Pericardium fibroblast (primary cell): ENCODE measurements at places on chromosomes 5 and 9. TPM values are rescaled to one million over a fixed set of nuclear protein-coding genes. Genes with fewer than 3 reads are reported as not detected.

Gene PCDHGB1
- 0.82 and 0.94 TPM in 2 replicates for total RNA-seq

Gene HTR4
- total RNA-seq, result not detected in 2 replicates

Gene PCDHA9
- total RNA-seq, result not detected in 2 replicates

Gene ZNF366
- 0.51 TPM in 1 of 2 replicates, not detected in the other for total RNA-seq

Gene CMYA5
- 0.23 and 0.94 TPM in 2 replicates for total RNA-seq

Gene PCSK1
- 1.4 TPM in 1 of 2 replicates, not detected in the other for total RNA-seq

Gene NR6A1
- total RNA-seq, result 0.23 and 0.68 TPM in 2 replicates

Gene GABRP
- total RNA-seq, result not detected in 2 replicates

Gene SPINK6
- total RNA-seq, result not detected in 2 replicates

Gene NUDT2
- 20.9 and 27.3 TPM in 2 replicates for total RNA-seq

Gene CACFD1
- 7.7 and 13.1 TPM in 2 replicates for total RNA-seq

Gene PURA
- total RNA-seq, result 7.0 and 8.0 TPM in 2 replicates

Gene TXNDC8
- total RNA-seq, result not detected in 2 replicates

Gene LIX1
- not detected in 2 replicates for total RNA-seq

Gene FAM81B
- not detected in 2 replicates for total RNA-seq

Gene FBLL1
- total RNA-seq, result 0.68 and 1.6 TPM in 2 replicates

Gene MYOZ3
- total RNA-seq, result 0.12 and 0.34 TPM in 2 replicates

Gene SLC34A3
- not detected in 2 replicates for total RNA-seq

Gene CLTA
- 354 and 431 TPM in 2 replicates for total RNA-seq
